ENCODE measurements at places on chromosomes 13 and 19. TPM values are rescaled to one million over a fixed set of nuclear protein-coding genes. Genes with fewer than 3 reads are reported as not detected.

DNA sequence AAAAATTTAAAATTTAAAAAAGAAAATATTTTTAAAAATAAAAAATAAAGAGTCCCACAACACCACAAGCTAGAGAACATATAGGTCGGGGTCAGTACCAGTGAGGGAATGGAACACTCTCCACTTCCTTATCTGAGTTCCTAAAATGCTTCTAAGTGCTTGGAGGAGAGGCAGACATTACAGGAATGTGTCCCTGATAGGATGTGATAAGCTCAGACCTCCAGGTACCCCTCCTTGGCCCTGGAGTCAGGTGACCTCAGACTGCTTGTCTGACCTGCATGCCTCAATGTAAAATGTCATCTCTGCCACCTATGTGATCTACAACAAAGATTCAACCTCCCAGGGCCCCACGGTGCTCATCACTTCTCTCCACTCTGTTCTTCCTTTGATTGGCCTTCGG lies 2.8 kb downstream of the ZNF814 start:
- DNase-seq = no peak

DNA sequence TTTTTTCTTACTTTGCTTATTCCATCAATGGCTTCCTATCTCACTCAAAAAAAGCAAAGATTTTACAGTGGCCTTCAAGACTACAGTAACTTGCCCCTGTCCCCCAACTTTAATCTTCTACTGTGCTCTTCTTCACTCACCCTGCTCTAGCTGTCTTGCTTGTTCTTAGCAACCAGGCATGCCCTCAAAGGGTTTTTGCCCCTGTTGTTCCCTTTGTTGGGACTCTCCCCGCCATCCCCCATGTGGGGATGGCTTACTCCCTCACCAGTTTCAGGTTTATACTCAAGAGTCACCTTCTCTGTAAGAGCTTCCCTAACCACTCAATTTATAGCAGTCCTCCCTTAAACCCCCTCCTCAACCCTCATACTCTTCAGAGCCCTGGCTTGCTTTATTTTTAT lies 5.4 kb downstream of the MTMR6 start:
- DNase-seq = no peak

- no peak for DNase-seq
Observed at GRCh38 chr13:110070046-110070445, 236.9 kb downstream of the COL4A1 start.

GRCh38 chr19:5046339-5047039 lies 77.6 kb downstream of the KDM4B start:
- no peak for DNase-seq

DNA sequence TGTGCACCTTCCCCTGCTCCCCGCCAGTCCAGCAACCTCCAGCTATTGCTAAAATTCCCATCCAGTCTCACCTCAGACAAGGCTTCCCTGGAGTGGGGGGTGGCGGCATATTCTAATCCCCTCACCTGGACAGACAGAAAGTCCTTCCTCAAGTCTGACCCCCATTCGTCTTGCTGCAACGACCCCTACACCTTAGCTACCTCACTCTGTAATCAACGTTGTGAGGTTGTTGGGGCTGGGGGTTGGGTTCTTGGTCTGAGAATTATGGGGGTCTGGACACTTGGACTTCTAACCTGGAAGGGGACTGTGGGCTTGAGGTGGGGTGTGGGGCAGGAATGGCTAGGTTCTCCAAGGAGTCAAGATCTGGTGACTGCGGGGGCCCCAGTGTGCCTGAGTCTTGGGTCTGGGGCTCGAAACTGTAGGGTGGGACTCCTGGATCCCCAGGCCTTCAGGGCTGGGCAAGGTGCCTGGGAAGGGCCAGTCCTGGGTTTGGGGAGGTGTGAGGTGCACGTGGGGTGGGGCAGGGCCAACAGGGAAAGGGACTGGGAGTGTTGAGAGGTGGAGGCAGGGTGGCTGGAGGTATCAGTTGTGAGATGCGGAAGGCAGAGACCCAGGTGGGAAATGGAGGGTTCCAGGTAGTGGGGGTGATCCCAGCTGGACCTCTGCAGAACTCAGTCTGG lies 1.3 kb downstream of the FOXA3 start:
- DNase-seq = no peak

The AKAP11 gene
- polyA plus RNA-seq = 22.1 TPM

The ZNF544 gene
- polyA plus RNA-seq = 17.4 TPM

The WTIP gene
- polyA plus RNA-seq = 25.0 TPM

The TMEM238 gene
- polyA plus RNA-seq = 0.31 TPM

- no peak for DNase-seq
Observed at GRCh38 chr19:5006821-5007220, 37.9 kb downstream of the KDM4B start.

The FUT6 gene
- not detected for polyA plus RNA-seq

DNA sequence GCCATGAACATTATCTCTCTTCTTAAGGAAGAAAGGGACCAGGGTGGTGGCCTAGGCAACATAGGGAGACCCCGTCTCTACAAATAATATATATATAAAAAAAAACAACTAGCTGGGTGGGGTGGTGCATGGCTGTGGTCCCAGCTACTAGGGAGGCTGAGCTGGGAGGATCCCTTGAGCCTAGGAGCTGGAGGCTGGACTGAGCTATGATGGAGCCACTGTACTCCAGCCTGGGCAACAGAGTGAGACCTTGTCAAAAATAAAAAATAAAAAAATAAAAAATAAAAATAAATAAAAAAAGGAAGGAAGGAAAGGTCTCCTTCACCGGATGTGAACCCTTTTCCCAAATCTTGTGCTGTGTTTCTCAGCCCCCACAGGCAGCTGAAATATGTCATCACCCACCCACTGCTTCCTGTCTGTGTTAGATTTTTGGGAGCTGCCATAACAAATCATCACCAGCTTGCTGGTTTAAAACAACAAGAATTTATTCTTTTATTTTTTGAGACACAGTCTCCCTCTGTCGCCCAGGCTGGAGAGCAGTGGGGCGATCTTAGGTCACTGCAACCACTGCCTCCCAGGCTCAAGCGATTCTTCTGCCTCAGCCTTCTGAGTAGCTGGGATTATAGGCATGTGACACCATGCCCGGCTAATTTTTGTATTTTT lies 9.5 kb upstream of the TSPAN16 start:
- peak; percentile 69 for DNase-seq

- no peak for DNase-seq
Observed at GRCh38 chr13:78198821-78199220, 280.2 kb upstream of the EDNRB start.

DNA sequence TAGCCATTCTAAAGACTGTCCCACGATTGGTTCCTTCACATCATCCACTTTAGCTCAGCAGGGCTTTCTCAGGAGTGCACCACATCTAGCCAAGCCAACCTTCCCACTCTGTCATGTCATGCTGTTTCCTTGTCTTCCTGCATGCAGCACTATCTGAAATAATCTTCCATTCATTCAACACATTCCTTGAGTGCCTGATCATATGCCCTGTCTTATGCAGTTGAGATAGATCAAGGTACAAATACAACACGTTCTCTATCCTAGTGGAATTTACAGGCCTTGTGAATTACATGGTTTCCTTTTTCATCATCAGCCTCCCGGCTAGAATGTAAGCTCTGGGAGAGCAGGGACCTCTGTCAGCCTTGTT lies 6.8 kb upstream of the MRPS31 start:
- DNase-seq = no peak

The PSG1 gene
- 0.45 TPM for polyA plus RNA-seq

The ZNF837 gene
- 1.7 TPM for polyA plus RNA-seq

GRCh38 chr13:91368676-91369440 lies 21.4 kb downstream of the MIR17HG start:
- DNase-seq = no peak
